ENCODE measurements at places on chromosomes 4 and X.
A peak's percentile ranks its signal among the peaks of the same experiment; 100 is the strongest.

DNA sequence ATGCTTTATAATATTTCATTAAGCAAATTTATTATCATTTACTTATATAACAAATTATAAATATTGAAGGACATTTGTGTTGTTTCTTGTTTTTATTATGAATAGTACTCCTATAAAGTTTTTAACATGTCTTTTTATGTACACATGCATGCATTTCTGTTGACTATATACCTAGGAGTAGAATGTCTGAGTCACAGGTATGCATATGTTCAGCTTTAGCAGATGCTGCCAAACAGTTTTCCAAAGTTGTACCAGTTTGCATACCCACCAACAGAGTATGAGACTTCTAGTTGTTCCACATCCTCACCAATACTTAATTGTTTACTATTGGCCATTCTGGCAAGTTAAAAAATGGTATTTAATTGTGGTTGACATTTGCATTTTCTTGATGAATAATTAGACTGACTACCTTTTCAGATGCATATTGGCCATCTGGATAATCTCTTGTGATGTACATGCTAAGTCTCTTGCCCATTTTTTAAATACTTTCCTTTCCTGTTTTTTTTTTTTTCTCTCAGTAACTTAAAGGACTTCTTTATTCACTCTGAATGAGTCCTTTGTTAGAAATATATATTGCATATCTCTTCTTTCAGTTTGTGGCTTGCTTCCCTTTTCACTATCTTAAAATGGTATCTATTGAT is 132.2 kb upstream of the TRIM2 start:
- no peak for DNase-seq

GRCh38 chr4:112836895-112837294 is 200.0 kb downstream of the LARP7 start:
- no peak for DNase-seq

DNA sequence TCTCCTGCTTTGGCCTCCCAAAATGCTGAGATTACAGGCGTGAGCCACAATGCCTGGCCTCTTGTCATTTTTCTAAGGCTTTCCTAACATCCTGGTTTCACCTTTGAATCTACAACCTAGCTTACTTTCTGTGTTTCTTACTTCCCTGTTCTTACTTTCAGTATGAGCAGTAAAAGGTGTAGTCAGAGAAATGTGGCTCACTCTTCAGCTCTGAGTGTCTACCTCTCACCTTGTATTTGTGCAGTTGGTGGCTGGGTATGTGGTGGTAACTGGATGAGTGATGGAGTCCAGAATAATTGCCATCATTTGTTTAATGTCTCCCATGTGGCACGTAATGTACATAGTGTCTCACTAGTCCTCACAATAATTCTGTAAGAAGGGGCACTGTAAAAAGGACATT is 19.1 kb upstream of the CXCL11 start:
- no peak for DNase-seq

- no peak for DNase-seq
Observed at GRCh38 chr4:18524667-18525066, 503.1 kb upstream of the LCORL start.

- peak; percentile 29 for DNase-seq
Observed at GRCh38 chr4:77052352-77052751, 23.4 kb downstream of the CCNI start.

- no peak for DNase-seq
Observed at GRCh38 chr4:9889306-9889705, 107.9 kb downstream of the DRD5 start.
